ENCODE measurements at places on chromosomes 7 and 10.

DNA sequence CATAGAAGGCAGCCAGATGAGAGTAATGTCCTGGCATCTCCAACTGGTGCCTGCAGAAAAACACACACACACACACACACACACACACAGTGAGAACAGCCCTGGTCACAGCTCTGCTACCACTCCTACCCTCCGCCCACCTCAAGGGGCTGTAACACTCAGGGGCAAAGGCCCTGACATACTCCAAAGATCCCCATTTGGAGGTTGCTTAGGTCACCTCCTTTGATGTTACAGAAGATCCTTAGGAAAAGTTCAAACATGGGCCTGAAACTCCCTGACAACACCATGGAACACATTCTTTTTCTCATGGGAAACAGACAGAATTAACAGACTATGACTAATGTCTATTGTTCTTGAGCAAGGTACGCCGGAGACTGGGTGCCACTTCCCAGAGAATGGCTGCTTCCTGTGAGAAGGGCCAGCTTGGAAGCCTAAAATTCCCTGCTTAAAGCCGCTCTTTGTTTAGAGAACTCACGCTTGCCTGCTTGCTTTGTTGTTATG is 27.7 kb downstream of the DENND11 start:
- DNase-seq, result no peak

- DNase-seq, result no peak
Observed at GRCh38 chr10:70097459-70097858, 35.2 kb downstream of the AIFM2 start.

GRCh38 chr7:128933180-128933891 is 4.4 kb upstream of the IRF5 start:
- DNase-seq, result no peak

DNA sequence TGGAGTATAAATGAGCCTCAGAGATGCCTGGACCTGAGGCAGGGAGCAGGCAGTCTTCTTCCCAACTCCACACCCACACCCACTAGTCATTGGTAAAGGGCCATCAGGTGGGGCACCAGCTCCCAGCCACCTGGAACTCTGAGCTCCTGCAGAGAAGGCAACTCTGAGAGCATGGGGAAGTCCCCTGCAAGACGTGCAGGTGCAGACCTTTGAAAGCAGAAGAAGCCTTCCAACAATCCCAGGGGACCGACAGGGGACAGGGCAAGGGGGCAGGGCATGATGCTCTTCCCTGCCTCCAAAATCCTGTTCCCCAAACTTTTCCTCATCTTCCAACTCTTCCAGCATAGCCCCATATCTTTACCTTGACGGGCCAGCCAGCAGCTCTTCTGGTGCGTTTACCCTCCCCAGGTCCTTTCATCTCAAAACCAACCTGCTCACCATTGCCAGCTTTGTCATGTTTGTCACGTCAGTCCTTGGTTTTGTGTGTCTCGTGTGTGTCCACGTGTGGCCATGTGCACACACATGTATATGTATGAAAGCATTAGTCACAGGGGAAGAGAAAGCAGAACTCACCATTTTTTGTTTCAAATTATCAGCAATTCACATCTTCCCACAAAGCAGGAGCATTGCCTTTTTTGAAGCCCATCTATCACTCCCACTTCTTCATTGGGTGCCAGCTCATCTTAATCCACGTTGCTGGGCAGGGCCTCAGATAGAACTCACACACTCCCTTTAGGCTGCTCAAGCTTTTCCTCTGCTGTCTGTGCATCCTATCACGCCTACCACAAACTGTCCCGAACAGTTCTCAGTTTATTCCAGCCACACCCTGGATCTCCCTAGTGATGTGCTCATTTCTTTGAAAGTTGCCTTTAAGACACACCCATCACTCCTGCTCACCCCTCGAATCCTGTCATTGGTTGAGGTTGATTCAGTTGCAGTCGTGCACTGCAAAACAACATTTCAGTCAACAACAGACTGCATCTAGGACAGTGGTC is 41.0 kb upstream of the AMPH start:
- no peak for DNase-seq

DNA sequence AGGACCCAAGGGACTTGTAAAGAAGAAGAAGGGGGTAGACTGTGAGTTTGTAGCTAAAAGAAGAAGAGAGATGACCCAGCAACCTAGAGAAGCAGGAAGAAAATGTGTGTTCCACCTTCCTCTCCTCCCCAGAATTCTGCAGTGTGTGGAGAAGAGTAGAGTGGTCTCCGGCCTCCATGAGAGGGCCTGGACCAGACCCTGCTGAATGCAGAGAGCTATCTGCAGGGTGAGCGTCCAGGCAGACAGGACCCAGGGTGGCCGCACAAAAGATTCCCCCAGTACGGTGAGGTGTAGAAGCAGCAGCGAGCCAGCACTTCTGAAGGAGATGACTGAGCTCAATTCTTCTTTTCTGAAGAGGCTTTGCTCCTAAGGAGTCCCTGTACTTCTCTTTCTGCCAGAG is 239.7 kb upstream of the ANKRD30A start:
- DNase-seq, result no peak

GRCh38 chr7:106717955-106718871 is 57.3 kb upstream of the CCDC71L start:
- no peak for DNase-seq

GRCh38 chr7:119197877-119198527 is 973.5 kb downstream of the ANKRD7 start:
- peak; percentile 86 for DNase-seq

GRCh38 chr10:85532773-85533172 is 833.8 kb downstream of the GRID1 start:
- DNase-seq, result peak; percentile 82

Measured in NCI-H82 (cell line).